ENCODE measurements at places on chromosomes 1 and 21.

DNA sequence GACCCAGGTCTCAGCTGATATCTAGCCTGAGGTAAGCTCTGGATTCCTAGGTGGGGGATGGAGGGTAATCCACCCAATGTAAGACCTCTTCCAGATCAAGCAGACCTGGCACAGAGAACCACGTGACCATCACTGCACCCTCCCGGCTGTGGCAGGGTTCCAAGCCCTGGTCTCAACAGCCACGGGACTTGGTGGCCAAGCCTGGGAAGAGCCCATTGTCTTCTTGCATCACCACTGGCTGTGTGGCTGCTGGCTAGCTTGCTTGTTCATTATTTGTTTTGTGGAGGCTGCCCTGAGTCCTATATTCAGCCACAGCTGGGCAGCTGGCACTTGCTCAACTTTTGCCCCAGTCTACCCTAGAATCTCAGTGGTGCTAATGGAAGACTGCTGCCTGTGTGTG is 24.1 kb upstream of the NFASC start:
- no peak for DNase-seq

DNA sequence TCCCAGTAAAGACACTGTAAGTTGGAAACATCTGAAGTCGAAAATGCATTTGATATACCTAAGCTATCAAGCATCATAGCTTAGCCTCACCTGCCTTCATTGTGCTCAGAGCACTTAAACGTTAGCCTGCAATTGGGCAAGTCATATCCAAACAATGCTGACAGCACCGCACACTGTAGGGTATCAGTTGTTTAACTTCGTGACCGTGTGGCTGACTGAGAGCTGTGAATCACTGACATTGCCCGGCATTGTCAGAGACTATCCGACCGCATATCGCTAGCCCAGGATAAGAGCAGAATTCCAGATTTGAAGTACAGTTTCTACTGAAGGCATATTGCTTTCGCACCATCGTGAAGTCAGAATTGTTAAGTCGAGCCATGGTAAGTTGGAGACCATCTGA is 41.5 kb downstream of the GALNT2 start:
- no peak for DNase-seq

DNA sequence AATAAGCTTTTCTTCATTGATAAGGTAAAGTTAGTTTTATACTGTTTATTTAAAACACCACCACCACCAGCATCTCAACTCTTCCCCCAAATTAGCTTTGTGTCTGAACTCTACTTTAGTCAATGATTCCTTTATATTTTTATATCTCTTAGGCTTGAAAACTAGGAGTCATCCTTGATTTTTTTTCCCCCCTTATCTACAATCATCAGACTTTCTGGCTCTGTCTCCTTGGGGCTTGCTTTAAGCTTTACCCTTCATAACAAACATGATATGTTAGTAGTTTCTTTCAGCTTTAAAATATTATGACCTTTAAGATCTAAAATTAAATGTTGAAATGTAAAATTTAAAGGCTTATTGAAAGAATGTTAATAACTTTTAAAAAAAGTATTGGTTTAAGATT is 28.3 kb downstream of the HS2ST1 start:
- no peak for DNase-seq

- DNase-seq = no peak
These were observed 14.8 kb upstream of the KCNE2 start for GRCh38 chr21:34348890-34349519.

- DNase-seq = no peak
These were observed 6.2 kb upstream of the PFKL start for GRCh38 chr21:44293551-44294231.

GRCh38 chr21:33767236-33767635 is 124.9 kb downstream of the ITSN1 start:
- no peak for DNase-seq

GRCh38 chr1:226148121-226148648 is 38.4 kb downstream of the ACBD3 start:
- DNase-seq = no peak

DNA sequence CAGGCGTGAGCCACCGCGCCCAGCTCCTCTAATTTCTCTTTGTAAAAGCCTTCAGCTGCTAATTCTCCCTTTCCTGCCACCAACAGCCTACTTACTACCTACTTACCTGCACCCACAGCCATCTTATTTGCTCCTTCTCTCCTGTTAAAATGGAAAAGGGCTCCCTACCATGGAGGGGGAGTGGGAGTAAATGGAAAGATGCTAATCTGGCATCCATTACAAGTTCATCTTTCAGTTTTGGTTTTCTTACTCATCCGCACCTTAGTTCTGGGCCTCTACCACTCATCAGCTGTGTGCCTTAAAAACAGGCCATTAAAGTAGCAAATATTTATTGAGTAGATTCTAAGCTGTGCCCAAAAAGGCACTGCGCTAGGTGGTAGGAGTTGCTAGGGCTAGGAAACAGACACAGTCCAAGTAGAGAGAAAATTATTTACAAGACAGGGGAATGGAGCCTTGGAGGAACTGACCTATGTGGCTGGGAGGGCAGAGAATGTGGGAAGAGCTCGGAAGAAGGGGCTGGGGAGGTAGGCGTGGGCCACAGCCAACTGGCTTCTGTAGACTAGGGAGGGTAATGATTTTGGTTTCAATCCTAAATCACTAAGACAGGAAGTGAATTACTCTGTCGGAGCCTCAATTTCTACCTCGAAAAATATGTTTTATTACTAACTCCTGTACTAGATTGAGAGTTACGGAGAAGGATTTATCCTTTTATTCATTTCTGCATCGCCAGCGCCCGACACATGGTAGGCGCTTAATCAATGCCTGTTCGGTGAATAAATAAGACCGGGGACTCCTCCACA is 685 bp upstream of the DDI2 start:
- DNase-seq = no peak

- DNase-seq = no peak
These were observed 4.5 kb downstream of the SIPA1L2 start for GRCh38 chr1:232625319-232625868.

- DNase-seq = peak; percentile 44
These were observed 105.9 kb upstream of the POU3F1 start for GRCh38 chr1:38152351-38153065.

- DNase-seq = no peak
These were observed 22.9 kb downstream of the UBIAD1 start for GRCh38 chr1:11295905-11296304.

DNA sequence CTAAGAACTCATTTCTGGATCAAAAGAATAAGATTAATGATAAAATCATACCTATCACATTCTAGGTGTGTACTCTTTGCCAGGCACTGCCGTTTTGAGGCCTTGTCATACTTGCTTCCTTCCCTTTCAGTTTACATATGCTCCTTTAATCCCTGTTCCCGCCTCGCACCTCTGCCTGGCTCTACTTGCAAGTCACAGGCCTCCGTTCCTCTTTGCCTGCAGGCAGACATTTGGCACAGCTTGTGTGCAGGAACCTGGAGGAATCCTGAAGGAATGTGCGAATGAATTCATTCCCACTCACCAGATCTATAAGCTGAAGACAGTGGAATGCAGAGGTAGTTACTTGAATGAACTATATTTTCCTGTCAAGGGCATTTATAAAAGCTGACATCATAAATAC is 13.8 kb downstream of the WLS start:
- DNase-seq = no peak

GRCh38 chr1:85343612-85344255 is 67.3 kb upstream of the BCL10 start:
- DNase-seq = no peak

DNA sequence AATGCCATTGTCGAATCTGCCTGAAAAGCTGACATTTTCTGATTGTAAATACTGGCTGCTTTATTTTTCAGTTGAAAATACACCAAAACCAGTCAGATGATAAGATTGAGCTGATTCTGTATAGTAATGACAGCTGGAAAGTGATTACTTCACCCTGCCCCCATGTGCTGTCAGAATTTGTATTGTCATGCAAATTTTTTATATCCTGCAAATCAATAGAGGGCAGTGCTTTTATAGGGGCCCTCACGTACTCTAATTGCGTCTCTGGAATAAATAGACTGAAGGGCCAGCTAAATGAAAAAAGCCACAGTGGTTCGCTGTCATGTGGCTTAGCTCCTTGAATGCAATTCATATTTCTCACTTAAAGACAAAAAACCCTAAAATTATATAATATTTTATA is 208.6 kb downstream of the LHX8 start:
- DNase-seq = no peak

DNA sequence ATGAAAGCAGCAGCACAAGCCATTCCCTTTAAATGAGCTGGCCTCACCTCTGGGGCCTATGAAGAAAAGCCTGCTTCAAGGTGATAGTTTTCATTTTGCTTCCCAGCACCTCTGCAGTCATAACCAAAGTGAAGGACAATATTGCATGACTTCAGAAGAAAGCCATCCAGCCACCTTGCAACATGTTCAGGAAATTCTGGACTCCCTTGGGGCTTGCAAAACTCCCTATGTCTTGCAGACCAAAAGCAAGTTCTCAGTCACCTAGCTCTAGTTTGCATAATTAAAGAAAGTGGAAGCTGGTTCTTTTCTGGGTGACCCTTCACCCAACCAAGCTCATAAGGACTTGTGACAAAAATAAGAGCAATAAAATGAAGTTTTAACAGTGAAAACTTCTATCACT is 87.6 kb downstream of the GFI1 start:
- no peak for DNase-seq

DNA sequence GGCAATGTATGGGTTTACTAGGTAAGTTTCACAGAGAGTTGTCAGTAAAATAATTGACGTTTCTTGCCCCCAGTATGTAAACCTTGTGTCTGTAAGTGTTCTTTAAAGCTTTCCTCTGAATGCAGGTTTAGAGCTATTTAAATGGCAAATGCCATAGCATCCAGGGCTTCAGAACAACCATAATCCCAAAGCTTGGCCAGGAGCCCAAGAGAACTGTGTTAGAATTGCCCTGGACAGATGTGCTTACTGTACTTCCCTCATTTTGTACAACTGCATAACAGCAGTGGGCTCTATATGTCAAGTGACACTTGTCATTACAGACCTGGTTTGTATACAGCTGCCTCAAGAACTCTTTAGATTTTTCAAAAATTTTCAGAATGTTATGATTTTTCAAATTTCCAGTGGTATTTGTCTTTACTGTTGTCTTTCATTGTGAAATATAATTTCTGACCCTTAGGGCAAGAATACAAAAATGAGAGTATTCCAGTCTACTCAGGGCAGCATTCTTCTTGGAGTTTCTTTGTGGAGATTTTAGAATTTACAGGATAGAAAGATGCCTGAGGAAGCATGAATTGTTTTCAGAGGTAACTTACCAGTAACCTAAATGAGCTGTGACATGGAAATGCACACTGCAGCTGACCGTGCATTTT is 136.9 kb upstream of the L1TD1 start:
- DNase-seq = no peak

GRCh38 chr1:243354511-243355153 is 98.8 kb downstream of the SDCCAG8 start:
- DNase-seq = peak; percentile 50

- DNase-seq = no peak
These were observed 10.1 kb downstream of the C1orf174 start for GRCh38 chr1:3889936-3890335.

DNA sequence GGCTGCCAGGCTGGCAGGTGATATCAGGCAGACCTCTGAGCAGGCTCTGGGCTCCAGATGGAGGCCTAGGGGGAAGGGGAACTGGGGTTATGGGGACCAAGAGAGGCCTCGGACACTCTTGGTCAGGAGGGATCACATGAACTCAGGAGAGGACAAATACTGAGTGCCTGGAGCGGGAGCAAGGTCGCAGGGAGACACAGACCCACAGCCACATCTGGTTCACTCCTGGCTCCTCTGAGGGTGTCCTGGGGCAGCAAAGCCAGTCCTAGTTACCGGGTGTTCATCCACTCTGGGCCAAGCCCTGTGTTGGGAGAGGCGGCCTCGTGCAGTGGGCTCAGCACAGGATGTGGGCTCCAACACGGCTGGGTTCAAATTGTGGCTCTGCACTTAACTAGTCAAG is 239.0 kb downstream of the PTPRU start:
- no peak for DNase-seq

DNA sequence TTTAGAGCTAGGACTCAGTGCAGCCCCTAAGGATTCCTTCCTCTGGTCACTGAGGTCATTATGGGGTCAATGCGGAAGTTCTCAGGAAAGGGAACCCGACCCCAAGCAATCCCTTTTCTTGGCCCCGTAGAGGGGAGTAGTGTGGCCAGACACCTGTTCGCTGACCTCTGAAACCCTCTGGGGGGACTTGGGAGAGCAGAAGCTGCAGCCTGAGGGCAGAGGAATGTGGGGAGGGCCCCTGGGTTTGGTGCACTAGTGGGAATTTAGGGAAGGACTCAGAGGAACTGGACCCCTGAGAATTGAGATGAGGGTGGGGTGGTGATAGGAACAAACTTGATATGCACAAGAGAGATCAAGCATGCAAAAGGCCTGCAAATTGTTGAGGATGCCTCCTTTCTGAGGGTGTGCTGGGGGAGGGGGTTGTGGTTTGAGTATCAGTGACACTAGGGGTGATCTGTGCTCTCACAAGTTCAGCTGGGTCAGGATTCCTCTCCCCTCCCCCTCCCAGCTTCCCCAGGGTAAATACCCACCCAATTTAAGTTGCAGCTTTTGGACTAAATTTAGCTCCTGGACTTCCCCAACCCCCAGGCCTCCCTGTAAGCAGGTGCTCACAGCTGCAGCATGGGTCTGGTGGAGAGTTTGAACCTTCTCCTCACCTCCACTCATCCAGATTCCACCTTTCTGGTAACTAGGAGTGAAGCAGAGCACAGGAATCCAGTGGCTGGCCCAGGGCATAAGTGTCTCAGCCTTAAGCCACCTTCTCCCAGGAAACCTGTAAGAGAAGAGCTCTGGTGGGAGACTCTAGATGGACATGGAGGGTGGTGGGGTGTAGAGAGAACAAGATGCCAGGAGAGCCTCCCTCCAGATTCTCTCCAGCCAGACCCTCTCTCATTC is 13.5 kb downstream of the ADAMTSL4 start:
- DNase-seq = no peak

GRCh38 chr1:159779403-159779851 is 1.3 kb upstream of the DUSP23 start:
- no peak for DNase-seq

DNA sequence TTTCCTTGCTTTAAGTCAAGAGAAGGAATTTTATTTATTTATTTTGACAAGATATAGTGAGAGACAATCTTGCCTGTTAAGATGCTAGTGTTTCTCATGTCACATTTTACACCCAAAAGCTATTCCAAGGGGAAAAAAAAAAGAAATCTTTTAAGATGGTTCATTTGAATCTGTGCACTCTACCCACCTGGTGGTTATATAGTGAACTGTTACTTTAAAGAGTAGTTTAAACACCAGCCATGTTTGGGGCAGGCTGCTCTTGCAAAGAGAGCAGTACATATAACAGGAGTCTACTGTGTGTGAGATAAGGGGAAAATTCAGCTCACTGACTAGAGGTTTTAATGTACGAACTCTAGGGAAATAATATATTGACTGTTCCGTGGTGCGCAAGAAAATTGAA is 3.3 kb upstream of the ELAVL4 start:
- peak; percentile 80 for DNase-seq
